Neuronal stem cell (in vitro differentiated cells): ENCODE measurements at places on chromosomes 1 and 21.

DNA sequence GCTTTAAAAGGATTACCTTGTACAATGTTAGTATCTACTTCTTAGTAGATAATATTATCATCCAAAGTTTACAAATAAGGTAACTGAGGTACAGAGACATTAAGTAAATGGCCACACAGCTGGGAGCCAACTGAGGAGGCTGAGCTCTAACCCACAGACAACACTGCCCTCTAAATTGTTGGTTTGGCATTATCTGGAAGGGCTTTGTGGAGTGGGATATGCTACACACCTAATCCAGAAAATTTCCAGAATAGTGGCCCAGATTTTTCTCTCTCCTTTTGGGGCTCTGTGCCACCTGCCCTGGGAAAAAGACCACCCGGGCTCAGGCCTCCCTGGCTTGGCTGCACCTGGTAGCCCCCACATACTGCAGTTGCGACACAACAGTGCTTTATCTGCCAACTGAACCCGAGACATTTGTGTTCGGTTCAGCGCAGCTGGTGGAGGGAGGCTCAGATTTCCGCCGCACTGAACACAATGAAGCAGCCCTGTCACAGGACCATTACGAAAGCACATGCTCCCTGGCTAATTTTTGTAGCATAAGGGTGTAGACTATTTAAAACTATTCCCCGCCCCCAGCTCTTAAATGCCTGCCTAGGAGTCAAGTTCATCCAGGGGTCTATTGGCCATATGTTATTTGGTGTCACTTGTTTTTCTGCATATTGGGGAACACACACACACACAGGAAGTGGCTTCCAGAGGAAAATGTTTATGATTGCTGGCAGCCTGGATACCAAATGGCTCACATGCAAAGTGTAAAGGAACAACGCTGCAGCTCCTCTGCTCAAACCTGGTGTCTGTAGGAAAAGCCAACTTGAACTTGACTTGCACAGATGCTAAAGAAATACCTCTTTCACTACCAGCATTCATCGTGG lies 92.3 kb upstream of the ESRRG start:
- DNase-seq, result peak; percentile 33
- no peaks in the 10 kb centered on the region for H3K36me3 ChIP-seq
- H3K27me3 ChIP-seq, result no peaks in the 10 kb centered on the region

- H3K4me3 ChIP-seq, result no peak overlapping the region
- H3K36me3 ChIP-seq, result no peaks in the 10 kb centered on the region
- no peak overlapping the region for H3K27ac ChIP-seq
Measured at GRCh38 chr21:42642219-42642745, 11.1 kb upstream of the PDE9A start.

DNA sequence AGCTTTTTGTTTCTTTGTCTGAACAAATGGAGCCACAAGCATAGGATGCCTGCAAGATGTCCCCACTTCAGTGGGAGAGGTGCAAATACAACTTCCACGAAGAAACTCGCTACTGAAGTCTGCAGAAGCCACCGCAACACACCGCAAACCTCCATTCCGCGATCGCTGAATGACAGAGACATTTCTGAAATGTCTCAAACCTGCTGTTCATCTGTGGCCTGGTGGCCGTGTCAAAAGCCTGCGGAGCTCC lies 1.0 kb downstream of the TP53BP2 start:
- peaks cover 1% of the 10 kb centered on the region for H3K4me1 ChIP-seq
- DNase-seq, result no peak
- H3K27me3 ChIP-seq, result no peaks in the 10 kb centered on the region
- peak overlapping the region; percentile 97 for H3K27ac ChIP-seq

- H3K4me3 ChIP-seq, result no peak overlapping the region
- no peak overlapping the region for H3K27ac ChIP-seq
- DNase-seq, result no peak
Measured at GRCh38 chr1:63784083-63784482, 10.3 kb downstream of the ROR1 start.

DNA sequence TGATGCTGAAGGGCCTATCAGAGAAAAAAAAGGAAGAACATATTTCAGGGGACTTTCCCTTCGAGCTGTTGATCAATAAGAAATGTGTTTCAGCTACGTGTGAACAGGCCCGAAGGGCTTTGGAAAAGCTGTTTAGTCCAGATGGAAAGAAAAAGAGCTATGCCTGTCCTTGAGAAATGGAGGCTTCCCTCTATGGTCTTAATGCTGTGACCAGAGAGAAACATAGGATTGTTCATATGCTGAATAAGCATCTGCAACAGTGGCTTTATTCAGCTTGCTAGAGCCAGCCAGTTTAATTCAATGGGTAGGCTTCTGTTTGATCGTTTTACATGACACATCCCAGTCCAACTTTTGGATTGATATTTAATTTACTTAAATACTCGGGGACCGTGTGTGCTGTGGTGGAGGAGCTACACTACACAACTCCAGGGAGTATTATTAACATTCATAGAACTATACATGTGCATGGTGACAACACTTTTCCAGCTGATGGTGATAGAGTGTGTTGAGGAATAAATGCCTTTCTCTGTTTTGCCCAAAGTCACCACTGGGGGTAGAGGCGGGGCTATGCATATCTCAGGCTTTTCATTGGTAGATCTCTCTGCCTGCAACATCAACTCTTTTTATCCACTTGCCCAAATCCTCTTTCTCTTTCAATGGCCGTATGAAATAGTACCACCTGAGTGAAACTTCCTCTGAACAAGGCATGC lies 106.7 kb upstream of the C8B start:
- DNase-seq, result no peak
- H3K4me3 ChIP-seq, result no peak overlapping the region
- no peaks in the 10 kb centered on the region for H3K27me3 ChIP-seq

GRCh38 chr21:26055841-26056264 lies 114.7 kb downstream of the APP start:
- H3K4me3 ChIP-seq, result no peak overlapping the region
- peaks cover 6% of the 10 kb centered on the region for H3K4me1 ChIP-seq
- peaks cover 32% of the 10 kb centered on the region for H3K36me3 ChIP-seq
- H3K27me3 ChIP-seq, result no peaks in the 10 kb centered on the region

- no peak for DNase-seq
- no peaks in the 10 kb centered on the region for H3K36me3 ChIP-seq
- no peak overlapping the region for H3K4me3 ChIP-seq
- no peaks in the 10 kb centered on the region for H3K4me1 ChIP-seq
- H3K27ac ChIP-seq, result no peak overlapping the region
Measured at GRCh38 chr21:41220208-41220733, 52.3 kb downstream of the BACE2 start.

- H3K4me1 ChIP-seq, result no peaks in the 10 kb centered on the region
- H3K4me3 ChIP-seq, result no peak overlapping the region
- DNase-seq, result no peak
- H3K36me3 ChIP-seq, result no peaks in the 10 kb centered on the region
- no peaks in the 10 kb centered on the region for H3K27me3 ChIP-seq
Measured at GRCh38 chr1:5686925-5687706, 305.1 kb downstream of the NPHP4 start.

DNA sequence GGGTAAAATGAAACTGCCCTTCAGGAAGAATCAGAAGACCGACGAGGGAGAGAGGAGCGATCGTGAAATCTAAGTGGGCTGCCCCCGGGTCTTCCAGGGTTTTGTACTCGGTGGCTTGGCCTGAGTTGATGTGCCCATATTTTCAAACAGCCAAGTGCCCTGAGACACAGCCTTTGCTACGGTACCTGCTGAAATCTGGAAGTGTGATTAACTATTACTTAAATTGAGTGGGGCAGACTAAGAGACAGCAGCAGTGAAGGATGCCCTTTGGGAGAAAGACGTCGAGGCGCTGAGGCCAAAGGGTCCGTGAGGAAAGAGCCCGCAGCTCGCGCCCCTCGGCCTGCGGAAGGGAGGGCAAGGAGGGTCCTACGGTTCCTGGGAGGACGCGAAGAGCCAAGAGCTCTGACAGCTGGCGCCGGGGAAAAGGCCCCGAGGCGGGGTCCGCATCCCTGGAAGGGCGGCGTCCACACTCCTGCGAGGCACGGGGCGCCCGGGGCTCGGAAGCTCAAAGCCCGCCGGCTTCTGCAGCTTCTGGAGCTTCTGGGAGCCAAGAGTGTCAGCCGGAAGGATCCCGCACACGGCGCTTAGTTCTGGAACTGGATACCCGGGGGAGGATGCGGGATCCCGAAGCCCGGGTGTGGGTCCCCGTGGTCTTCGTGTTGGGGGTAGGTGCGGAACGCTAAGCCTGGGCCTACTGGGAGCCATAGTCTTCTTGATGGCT lies 15.4 kb upstream of the RNU1-4 start:
- H3K27ac ChIP-seq, result no peak overlapping the region
- H3K27me3 ChIP-seq, result peaks cover 2% of the 10 kb centered on the region
- H3K36me3 ChIP-seq, result no peaks in the 10 kb centered on the region
- H3K4me3 ChIP-seq, result no peak overlapping the region
- DNase-seq, result no peak
- no peaks in the 10 kb centered on the region for H3K4me1 ChIP-seq

- peaks cover 2% of the 10 kb centered on the region for H3K27me3 ChIP-seq
- H3K27ac ChIP-seq, result no peak overlapping the region
- DNase-seq, result no peak
- peaks cover 25% of the 10 kb centered on the region for H3K4me1 ChIP-seq
Measured at GRCh38 chr21:41954654-41955499, 1.1 kb upstream of the C2CD2 start.

- no peaks in the 10 kb centered on the region for H3K4me1 ChIP-seq
- H3K36me3 ChIP-seq, result no peaks in the 10 kb centered on the region
- no peak overlapping the region for H3K27ac ChIP-seq
- H3K27me3 ChIP-seq, result no peaks in the 10 kb centered on the region
- DNase-seq, result no peak
Measured at GRCh38 chr1:172477741-172478140, 33.9 kb upstream of the PIGC start.

DNA sequence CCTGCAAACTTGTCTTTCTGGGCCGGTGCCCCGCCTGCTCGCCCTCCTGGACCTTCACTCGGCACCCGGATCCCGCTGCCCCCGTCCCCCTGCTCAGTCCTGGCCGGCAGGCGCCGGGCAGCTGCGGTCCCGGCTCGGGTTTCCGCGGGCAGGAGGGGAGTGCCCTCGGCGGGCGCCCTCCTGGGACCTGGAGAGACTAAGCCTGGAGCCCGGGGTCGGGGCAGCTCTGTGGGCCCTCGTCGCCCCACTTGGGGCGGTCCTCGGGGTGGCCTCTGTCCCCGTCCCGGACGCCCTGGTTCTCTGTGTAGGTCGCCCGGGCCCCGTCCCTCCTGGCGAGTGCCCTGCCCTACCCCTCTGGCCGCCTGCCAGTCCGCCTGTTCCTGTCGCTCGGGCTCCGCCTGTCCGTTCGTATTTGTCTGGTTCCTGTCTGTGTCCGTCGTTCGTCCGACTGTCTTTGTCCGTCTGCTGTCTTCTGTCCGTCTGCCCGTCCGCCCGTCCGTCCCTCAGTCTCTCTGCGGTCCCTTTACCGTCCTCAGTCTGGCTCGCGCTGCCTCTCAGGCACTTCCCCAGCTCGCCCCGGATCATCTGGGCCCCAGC lies 490 bp downstream of the SERINC2 start:
- DNase-seq, result peak; percentile 43
- H3K27ac ChIP-seq, result peak overlapping the region; percentile 85
- peak overlapping the region; percentile 96 for H3K4me3 ChIP-seq
- H3K36me3 ChIP-seq, result peaks cover 1% of the 10 kb centered on the region

- H3K4me1 ChIP-seq, result peaks cover 5% of the 10 kb centered on the region
- H3K27me3 ChIP-seq, result no peaks in the 10 kb centered on the region
- H3K4me3 ChIP-seq, result no peak overlapping the region
- no peaks in the 10 kb centered on the region for H3K36me3 ChIP-seq
- no peak for DNase-seq
Measured at GRCh38 chr1:38444311-38444710, 397.7 kb upstream of the POU3F1 start.

DNA sequence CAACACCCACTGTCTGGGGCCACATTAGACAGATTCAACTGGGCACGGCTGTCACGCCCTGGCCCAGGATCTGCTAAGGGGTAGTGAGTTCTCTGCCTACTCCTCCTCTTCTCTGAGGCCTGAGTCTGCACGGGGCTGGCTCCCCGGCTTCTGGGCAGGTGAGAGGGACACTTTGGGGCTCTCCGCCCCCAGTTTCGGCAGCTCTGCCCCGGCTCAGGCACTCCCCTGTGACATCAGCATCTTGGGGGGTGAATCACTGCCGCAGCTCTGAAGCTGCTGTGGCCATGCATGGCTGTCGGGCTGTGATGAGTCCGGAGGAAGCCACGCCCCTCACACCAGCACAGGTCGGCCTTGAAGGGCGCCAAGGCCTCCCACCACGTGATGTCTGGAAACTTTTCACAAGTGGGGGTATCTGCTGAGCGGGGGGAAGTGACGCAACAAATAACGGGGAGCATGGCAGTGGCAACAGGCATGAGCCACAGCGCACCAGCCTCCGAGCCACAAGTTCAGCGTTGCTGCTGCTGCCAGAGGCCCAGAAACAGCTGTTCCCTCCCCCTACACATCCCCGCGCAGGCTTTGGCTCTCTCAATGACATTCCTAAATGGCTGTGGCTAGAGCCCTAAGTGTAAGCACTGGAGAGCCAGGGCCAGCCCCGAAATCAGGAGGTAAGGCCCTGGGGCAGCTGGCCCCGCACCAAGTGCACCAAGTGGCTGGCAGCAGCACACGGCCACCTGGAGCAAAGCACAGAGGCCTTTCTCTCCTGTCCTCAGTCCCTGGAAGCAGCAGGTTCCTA lies 26.3 kb downstream of the ZBTB17 start:
- H3K36me3 ChIP-seq, result peaks cover 20% of the 10 kb centered on the region
- peaks cover 9% of the 10 kb centered on the region for H3K4me1 ChIP-seq
- no peak overlapping the region for H3K4me3 ChIP-seq
- DNase-seq, result no peak
- H3K27ac ChIP-seq, result no peak overlapping the region
- no peaks in the 10 kb centered on the region for H3K27me3 ChIP-seq
